ENCODE measurements at places on chromosomes 1 and 21.

DNA sequence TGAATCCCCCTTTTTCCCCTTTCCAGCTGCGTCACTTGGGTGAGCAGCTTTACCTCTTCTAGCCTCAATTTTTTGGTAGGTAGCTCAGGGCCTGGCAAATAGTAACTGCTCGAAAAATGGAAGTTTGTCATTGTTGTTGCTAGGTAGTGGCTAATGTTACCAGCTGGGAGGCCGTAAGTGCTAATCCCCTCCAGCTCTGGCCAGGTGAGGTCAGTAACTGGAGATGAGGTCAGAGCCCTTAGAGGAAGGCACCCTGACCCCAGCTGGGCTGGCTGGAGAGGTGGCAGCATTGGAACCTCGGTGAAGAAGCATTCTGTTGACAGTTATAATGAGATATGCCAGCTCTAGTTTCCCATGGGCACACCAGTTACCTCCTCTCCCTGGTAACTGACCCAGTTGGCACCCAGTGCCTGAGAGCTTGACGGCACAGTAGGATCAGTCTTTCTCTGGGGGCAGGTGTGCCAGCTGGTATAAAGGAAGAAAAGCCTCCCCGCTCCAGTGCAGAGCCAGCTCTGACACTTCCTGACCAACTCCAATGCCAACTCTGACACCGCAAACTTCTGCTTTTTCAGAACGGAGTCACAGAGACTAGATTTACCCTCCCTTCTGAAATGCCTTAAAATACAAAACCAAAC lies 35.0 kb upstream of the SLC2A1 start:
- peak; percentile 25 for DNase-seq

DNA sequence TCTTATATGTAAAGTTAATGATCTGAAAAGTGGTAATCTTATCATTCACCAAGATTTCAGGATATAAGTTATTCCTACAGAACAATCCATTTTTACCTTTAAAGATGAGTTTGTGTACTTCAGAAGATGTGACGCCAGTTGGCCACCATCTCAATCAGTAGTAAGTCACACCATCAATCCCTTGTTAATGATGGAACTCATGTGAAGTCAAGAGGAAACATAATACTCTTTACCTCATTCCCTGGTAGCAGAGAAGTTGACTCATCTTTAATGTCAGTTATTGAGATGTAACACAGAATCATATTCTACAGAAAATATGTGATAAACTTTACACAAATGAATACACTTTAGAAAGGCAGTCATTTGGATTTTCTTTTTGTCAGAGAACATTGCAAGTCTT lies 38.2 kb downstream of the MRPL39 start:
- DNase-seq = no peak

GRCh38 chr1:2125350-2126211 lies 69.0 kb downstream of the FAAP20 start:
- no peak for DNase-seq

DNA sequence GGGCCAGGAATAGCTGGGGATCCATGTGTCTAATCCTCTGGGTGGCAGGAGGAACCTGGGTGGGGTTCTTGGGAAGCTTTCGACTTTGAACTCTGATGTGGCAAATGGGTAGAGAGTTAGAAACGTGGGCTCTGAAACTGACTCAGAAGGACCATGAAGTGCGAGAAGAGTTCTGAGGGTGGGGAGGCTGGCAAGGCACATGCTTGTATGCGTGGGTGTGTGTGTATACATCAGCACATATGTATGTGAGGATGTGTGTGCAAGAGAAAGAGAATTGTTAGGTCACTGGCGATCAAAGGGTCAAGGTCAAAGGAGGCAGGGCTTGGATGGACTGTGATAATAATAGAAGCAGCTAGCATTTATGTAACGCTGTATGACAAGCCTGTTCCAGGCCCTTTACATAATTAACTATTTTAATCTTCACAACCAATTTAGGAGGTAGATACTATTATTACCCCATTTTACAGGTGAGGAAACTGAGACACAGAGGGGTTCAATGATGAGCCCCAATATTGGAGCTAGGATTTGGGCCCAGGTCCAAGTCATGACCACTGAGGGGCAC lies 84.5 kb upstream of the POU3F1 start:
- no peak for DNase-seq

DNA sequence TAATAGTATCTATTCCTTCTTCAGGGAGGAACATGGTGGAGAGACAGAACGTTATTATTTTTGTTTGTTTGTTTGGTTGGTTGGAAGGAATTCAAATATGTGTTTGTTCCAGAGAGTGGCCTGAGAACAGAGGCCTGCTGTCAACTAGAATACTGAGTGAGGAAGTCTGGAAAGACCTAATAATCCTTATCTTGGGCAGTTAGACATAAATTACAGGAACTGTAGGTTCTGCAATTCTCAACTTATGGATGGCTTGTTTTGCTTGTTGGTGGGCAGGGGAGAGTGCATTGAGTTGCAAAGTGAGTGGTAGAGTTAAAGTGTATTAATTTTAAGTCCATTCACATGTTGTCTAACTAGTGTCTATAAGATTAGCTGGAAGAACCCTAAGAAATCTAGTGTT lies 197.6 kb downstream of the BACH1 start:
- no peak for DNase-seq

DNA sequence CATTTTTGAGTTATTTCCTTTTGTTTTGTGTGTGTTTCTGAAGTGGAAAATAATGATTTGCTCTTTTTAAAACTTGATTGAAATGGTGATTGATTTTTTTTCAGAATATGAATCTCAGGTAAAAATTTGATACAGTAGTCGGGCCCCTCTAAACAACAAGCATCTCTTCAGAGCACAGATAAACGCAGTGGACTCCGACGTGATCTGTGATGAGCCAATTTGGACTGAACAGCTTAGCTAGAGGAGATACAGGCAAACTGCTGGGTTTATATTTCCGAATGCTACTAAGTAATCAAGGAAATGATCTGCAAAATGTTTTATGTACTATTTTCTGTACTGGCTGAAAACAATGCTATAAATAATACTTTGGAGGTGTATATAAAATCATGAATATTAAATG lies 705.7 kb upstream of the RGS18 start:
- DNase-seq = no peak

GRCh38 chr1:96747565-96747964 lies 26.0 kb downstream of the PTBP2 start:
- peak; percentile 3 for DNase-seq

DNA sequence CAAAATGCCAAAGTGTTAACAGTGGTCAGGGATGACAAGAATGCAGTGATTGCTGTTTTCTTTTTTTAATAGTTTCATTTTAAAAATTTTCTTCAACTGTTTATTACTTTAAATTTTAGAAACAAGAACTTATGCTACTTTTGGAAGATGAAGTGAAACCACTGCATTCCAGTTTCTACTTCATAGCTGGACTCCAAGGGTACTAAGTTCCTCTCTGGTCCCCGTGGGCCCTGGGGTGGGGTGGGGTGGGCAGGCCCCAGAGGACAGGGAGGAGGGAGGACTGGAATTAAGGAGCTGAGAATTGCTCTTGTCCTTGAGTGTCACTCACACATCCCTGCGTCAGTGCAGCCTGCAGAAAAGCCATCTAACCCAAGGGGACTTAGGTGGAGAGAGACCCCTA lies 97.3 kb downstream of the RAVER2 start:
- DNase-seq = no peak

DNA sequence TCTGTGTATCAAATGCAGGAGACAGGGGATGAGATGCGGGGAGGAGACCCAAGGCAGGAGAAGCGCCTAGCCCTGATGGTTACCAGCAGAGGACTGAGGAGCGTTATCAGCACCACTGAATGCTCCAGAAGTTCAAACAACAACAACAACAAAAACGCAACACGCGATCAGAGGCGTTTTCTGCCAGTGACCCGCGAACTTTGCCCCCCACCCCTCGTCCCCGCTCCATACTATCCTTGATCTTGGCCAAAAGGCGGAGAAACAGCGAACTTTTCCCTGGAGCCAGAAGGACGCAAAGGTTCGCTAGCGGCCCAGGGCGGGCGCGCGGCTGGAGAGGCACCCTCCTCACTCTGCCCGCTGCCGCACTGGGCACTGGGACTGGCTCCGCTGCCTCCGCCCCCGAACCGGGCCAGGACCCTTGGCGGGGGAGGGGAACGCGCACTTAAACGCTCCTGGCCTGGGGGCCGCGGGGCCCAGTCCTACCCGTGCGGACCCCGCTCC lies 699 bp downstream of the ECHDC2 start:
- no peak for DNase-seq

DNA sequence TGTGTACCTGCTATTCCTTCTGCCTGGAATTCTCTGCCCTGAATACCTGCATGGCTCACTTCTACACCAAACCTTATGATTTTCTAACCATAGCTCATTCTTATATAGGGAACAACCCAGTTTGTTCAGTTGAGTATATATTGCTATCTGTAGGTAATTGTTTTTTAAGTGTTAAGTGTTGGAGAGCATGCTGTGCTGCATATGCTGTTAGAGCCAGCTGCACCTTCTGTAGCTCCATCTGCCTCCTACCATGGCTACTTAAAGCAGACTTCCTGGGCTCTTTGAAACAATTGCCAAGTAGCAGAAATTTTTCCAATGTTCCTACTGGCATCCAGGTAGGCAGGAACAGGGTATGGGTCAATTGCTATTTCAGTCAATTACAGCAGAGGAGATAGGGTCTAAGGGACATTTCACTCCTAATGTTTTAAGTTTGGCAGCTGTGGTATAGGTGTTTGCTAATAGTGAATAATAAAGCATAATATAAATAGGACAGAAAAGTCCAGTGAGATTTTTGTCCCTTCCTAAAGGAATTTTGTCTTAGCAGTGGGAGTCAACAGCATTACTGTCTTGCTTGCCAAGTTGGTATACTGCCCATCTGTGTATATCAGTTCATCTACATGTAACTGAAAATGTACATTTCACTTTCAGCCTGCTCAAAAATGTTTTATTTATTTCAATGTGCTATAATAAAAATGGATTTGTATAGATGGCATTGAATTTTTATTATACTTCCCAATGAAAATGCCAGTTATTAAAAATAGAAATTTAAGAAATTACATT lies 34.0 kb upstream of the C1orf115 start:
- no peak for DNase-seq

- DNase-seq = no peak
Measured at GRCh38 chr21:25974964-25975363, 195.6 kb downstream of the APP start.

GRCh38 chr1:158311066-158311465 lies 20.3 kb downstream of the CD1B start:
- DNase-seq = no peak

GRCh38 chr1:109522026-109522425 lies 12.5 kb upstream of the AMIGO1 start:
- no peak for DNase-seq

DNA sequence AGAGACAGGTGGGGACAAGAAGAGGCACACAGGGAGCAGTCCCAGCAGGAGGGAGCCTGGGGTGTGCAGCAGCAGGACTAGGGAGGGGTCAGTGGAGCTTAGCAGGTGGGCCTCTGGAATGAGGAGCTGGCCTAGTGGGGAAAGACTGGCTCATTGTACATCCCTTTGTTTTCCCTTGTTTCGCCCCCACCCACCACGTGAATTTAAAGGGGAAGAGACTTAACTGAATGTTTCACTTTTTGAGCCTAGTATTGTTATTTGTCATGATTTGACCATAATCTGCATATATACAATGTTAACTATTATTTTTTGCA lies 181.7 kb downstream of the DHRS3 start:
- no peak for DNase-seq

DNA sequence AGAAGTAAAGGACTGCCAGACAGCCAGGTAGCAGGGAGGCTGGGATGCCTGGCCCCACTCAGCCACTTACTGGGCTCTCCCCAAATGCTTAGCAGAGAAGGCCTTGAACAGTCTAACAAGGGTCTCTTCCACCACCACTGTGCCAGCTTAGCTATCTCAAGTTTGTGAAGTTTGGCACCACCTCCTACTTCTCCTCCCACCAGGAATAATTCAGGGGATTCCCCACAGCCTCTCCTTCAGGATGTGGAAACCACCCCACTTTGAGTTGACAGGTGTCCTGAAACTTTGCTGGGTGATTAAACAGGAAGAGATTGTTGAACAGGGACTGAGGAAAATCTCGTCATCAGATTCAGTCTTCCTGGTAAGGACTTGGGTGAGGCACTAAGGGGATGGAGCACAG lies 59.4 kb upstream of the ATP1B1 start:
- DNase-seq = no peak

DNA sequence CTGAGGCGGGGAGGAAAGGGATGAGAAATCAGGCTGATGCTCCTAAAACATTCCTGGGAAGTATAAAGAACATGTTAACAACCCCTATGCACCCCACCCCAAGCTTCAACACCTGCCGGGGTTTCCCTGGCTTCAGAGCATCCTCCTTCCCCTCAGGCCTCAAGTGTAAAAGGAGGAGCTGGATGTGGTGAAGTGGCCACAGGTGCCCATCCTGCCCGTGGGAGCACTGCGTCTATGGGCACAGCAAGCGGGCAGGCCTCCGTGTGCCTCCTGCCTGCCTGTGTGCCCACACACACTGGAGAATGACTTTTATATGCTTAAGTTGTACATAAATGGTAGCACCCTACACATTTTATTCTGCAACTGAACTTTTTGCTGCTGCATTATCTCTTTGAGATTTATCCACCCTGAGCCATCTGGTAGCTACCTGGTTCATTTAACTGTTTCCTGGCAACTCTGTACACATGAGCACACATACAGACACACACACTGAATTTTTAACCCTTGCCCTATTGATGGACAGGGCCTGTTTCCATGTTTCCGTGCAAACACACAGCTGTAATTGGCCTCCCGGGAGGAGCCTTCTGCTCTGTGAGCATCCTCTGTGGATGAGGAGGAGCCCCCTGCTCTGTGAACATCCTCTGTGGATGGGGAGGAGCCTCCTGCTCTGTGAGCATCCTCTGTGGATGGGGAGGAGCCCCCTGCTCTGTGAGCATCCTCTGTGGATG lies 13.4 kb upstream of the FTCD start:
- DNase-seq = no peak

DNA sequence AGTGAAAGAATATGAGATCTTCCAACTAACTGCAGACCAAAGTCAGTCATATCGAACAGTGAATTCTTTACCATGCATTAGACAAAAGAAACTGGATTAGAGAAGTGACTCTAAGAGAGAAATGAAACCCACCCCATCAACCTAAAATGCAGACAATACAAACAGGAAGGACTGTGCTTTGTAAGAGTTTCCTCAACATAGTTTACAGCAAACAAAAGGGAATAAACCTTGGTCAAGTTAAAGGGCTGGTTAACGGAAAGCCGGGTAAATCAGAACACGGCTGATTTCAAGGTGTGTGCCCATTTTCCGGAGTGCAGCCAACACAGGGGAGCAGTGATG lies 39.2 kb downstream of the SIPA1L2 start:
- DNase-seq = no peak

GRCh38 chr1:228274452-228275178 lies 66.8 kb downstream of the OBSCN start:
- no peak for DNase-seq

All from hematopoietic multipotent progenitor cell treated with erythropoietin and hydrocortisone succinate and interleukin-3 and kit ligand, for 8 days (in vitro differentiated cells).